ENCODE measurements at places on chromosomes 5 and 9. TPM values are rescaled to one million over a fixed set of nuclear protein-coding genes. Genes with fewer than 3 reads are reported as not detected.
A peak's percentile ranks its signal among the peaks of the same experiment; 100 is the strongest.

The MYORG gene
- total RNA-seq: 30.6 TPM

The AGXT2 gene
- total RNA-seq: not detected

The OR1Q1 gene
- total RNA-seq: not detected

The MOB3B gene
- 4.0 TPM for total RNA-seq

The SLC4A9 gene
- not detected for total RNA-seq

The MPDZ gene
- total RNA-seq: 70.5 TPM

The ZDHHC21 gene
- total RNA-seq: 16.3 TPM

The DND1 gene
- 0.56 TPM for total RNA-seq

The CYLC2 gene
- total RNA-seq: not detected

The ZNF79 gene
- total RNA-seq: 6.5 TPM

The PCDHGA8 gene
- total RNA-seq: 2.4 TPM

The MEGF10 gene
- total RNA-seq: 0.19 TPM

The IL33 gene
- 83.1 TPM for total RNA-seq

The SLC27A4 gene
- total RNA-seq: 15.9 TPM

The TCOF1 gene
- total RNA-seq: 19.2 TPM

The CDX1 gene
- total RNA-seq: not detected

The CCL28 gene
- 4.8 TPM for total RNA-seq

The CCDC183 gene
- total RNA-seq: 0.42 TPM

- DNase-seq: no peak
Measured at GRCh38 chr5:135480511-135480910, 28.4 kb upstream of the TIFAB start.

DNA sequence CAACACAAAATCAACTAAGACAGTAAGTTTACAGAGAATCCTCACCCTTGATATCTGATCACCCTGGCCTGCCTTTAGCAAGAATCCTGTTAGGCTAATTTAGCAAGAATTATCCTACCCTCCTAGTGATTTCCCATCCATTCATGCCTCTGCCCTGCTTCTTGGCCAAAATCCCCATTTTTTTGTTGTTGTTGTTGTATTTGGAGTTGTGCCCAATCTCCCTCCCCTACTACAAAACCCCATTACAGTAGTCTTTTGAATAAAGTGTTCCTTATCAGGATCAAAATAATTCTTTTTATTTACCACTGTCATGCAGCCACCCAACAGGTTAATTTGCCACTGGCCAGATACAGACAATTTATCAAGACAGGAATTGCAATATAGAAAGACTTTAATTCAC lies 58.5 kb upstream of the CLINT1 start:
- DNase-seq: no peak

DNA sequence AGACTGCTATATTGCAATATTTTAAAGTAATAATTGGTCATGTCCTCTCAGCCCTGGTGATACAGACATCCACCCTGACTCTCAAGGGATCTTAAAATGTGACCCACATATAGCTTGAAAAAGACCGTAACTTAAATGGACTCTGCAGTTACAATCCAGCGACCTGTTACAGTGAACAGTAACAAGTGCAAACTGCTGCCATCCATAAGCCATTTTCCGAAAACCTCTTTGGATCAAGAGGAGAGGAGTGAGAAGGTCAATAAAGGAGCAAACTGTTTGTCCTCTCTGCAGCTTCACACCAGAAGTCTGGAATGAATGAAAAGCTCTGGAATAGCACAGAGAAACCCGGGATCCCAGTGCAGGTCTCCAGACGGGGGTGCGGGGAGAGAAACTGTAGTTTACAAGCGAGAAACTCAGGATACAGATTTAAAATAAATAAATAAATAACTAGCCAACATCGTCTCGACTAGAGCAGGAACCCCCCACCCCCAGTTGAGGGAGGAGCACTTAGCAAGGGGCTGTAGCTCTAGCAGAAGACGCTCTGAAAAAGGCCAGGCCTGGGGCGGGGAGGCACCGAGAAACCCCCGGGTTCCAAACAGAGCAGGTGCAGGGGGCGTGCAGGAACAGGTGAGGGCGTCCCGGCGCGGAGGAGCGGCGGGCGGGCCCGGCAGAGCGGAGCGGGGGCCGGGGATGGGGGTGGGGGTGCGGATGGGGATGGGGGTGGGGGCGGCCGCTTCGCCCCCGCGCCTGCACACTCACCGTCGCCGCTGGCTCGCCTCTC lies 572 bp downstream of the ZDHHC21 start:
- DNase-seq: peak; percentile 76

DNA sequence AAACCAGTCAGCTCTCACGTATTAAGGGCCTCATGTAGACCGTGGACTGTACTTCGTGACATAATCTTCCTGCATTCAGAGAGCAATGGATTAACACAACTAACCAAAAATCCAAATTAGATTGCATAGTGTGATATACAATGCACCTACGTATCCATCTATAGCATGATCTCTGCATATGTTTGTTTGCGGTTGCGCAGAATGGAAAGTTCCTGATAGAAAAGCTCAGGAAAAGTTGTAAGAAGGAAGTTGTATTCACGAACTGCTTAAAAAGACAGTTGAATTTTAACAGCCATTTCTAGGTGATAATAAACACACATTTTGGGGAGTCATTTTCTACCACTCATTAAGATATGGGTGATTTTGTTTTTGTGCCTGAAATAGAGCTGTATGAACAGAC lies 869.0 kb downstream of the TLE4 start:
- DNase-seq: no peak

- DNase-seq: no peak
Measured at GRCh38 chr5:2032432-2032831, 149.7 kb upstream of the IRX4 start.

DNA sequence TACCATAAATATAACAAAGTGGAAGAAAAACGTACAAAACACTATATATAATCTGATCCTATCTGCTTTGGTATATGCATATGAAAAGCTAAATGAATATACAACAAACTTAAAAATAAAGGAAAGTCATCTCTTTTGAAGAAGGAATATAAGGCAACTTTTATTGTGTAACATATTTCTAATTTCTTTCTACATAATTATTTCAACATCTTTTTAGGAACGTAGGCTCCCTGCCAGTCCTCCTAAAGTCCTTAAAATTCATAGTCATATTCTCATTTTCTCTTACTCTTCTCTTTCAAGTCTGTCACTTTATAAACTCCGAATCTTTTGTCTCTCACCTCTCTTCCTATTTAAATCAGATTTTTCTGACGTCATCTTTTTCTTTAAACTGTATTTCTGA lies 9.6 kb downstream of the DEPDC1B start:
- DNase-seq: no peak

GRCh38 chr9:91837981-91838731 lies 111.9 kb downstream of the ROR2 start:
- DNase-seq: peak; percentile 78

DNA sequence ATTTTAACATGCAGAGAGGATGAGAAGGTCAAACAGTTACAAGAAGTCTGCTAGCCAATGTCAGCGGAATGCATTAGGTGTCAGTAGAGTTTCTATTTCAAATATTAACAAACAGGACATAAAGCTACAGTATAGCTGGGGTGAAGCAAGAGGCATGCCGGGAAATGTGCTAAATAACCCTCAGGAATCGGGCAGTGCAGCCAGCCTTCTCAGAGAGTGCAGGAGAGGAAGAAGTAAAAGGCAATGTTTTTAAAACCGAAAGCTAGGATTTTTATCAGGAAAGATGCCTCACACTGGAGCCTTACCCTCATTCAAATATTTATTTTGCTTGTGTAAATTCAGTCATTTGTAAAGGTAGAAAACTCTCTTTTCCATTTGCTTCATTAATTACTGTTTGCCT lies 59.1 kb upstream of the SH3GL2 start:
- no peak for DNase-seq

DNA sequence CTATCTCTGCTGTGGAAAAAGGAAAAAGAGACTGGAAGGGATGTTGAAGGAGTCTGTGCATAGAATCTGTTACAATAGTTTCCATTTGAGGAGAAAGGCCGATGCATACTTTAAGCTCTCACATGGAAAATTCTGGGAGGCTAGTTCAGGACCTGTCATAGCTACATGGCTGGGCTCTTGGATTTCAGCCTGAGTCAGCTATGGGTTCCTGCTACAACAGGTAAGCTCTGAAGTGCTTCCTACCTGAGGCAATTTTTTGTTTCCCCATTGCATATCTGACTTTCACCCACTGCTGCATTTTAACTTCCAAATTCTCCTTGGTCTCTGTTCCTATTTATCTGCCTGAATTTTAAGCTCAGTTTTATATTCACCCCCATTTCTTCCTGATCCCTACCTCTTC lies 310.7 kb downstream of the RAB3C start:
- DNase-seq: no peak

DNA sequence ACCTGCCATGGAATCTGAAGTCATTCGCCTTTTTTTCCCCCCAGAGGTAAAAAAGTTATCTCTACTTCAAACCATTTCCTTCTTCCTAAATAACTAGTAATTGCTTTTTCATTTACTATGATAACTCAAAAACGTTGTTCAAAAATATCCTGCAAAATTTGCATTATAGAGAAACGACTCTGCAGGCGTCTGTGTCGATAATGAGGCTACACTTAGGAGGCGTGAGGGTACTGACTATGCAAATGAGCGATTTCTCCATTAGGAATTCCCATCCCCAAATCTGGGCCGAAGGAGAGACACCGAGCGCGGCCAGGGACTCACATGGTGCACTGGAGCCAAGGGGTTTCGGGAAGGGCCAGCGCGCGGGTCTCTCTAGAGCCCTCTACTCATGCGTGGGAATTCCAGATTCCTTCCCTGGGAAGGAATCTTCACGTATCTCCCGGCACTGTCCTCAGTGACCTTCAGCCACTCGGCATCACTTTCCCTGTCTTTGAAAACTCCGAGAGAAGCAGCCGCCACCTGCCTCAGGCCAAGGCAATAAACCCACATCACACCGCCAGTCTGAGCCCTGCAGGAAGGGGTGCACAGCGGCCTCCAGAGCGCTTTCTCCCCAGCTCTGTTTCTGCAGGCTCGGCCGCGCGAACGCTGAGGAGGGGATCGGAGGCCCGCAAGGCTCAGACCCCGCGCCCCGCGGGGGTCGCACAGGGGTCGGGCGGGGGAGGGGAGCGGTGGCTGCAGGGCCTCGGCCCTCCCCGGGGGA lies 718 bp upstream of the DENND4C start:
- peak; percentile 86 for DNase-seq

DNA sequence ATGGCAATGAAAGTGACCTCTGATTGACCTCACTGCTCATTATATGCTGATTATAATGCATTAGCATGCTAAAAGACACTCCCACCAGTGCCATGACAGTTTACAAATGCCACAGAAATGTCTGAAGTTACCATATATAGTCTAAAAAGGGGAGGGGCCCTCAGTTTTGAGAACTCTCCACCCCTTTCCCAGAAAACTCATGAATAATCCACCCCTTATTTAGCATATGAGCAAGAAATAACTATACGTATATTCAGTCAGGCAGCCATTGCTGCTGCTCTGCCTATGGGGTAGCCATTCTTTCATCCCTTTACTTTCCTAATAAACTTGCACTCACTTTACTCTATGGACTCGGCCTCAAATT lies 163.1 kb downstream of the ESM1 start:
- DNase-seq: no peak

DNA sequence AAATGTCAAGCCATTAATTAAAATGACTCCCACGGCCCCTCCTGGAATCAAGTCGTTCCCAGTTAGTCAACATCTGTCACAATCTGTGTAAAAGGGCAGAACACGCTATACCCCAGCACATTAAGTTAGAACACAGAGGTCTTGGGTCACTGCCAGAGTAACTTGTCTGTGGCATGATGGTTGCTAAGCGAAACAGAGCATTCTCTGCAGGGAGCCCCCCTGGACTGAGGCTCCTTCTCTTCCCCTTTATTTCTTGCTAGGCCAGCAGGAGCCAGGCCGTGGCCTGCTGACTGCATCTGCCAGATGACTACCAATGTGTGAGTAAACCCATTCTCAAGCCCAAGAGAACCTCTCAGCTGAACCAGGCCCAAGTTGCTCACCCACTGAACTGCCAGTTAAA lies 51.9 kb upstream of the ZBED3 start:
- no peak for DNase-seq

DNA sequence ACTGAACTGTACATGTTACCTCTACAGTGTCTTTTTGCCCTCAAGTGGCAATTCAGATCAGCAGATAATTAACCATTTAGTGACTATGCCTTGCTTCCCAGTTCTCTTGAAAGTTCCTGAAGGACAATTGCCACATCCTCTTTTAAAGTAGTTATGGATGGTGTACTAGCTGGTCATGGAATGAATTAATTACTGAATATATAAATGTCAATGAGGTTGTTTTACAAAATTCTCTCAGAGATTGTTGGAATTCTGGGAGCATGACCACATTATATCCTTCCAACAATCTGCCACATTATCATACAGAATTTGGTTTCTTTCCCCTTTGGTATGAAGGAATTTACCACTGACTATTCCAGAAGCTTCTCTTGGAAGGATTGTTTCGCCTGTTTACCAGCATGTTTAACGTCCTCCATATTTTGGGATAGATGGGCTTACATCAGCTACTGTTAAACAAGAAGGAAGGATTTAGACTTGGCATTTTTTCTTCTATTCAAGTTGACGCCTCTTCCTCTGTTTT lies 176.4 kb downstream of the CD180 start:
- DNase-seq: no peak

GRCh38 chr5:125326150-125326510 lies 579.7 kb upstream of the ZNF608 start:
- no peak for DNase-seq

GRCh38 chr5:124941051-124942049 lies 194.9 kb upstream of the ZNF608 start:
- no peak for DNase-seq

- no peak for DNase-seq
Measured at GRCh38 chr5:58188262-58188651, 271.6 kb downstream of the PLK2 start.

DNA sequence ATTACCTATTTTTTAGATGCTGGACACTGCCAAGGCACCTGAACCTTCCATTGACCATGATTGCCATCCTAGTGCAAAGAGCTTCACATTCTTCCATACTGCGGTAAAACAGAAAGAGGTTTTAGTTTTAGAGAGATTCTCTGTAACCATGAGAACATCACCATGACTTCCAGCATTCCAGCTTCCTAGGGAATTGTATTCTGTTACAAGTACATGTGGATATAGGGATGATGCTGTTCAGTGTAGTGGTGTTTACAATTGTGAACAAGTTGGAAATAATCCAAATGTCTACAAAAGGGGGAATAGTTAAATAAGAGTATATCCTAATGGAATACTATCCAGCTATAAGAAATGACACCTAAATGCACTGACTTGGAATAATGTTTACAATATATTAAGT lies 22.4 kb downstream of the NIPSNAP3B start:
- no peak for DNase-seq

- DNase-seq: no peak
Measured at GRCh38 chr9:34001298-34001697, 47.4 kb downstream of the UBAP2 start.

- no peak for DNase-seq
Measured at GRCh38 chr5:77645158-77645994, 6.9 kb upstream of the OTP start.

GRCh38 chr5:145925353-145925752 lies 11.0 kb upstream of the SH3RF2 start:
- no peak for DNase-seq
